LHCN-M2 (cell line): ENCODE measurements at places on chromosomes 7 and 10. TPM values are rescaled to one million over a fixed set of nuclear protein-coding genes. Genes with fewer than 3 reads are reported as not detected.

GRCh38 chr10:106757521-106757920, 407.0 kb downstream of the SORCS1 start:
- no peak for DNase-seq

DNA sequence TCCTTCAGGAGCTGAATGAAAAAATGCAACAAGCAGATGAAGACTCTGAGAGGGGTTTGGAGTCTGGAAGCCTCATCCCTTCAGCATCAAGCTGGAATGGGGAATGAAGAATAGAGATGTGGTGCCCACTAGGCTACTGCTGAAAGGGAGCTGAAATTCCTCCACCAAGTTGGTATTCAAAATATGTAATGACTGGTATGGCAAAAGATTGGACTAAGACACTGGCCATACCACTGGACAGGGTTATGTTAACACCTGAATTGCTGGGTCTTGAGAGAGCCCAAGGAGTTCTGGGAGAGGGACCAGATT, 5.4 kb downstream of the IFIT2 start:
- no peak for DNase-seq

The HTR5A gene
- total RNA-seq = not detected in 2 replicates

The TMEM229A gene
- not detected in 2 replicates for total RNA-seq

The CALHM1 gene
- total RNA-seq = not detected in 2 replicates
